ENCODE measurements at places on chromosomes 2 and 18.
A peak's percentile ranks its signal among the peaks of the same experiment; 100 is the strongest.

DNA sequence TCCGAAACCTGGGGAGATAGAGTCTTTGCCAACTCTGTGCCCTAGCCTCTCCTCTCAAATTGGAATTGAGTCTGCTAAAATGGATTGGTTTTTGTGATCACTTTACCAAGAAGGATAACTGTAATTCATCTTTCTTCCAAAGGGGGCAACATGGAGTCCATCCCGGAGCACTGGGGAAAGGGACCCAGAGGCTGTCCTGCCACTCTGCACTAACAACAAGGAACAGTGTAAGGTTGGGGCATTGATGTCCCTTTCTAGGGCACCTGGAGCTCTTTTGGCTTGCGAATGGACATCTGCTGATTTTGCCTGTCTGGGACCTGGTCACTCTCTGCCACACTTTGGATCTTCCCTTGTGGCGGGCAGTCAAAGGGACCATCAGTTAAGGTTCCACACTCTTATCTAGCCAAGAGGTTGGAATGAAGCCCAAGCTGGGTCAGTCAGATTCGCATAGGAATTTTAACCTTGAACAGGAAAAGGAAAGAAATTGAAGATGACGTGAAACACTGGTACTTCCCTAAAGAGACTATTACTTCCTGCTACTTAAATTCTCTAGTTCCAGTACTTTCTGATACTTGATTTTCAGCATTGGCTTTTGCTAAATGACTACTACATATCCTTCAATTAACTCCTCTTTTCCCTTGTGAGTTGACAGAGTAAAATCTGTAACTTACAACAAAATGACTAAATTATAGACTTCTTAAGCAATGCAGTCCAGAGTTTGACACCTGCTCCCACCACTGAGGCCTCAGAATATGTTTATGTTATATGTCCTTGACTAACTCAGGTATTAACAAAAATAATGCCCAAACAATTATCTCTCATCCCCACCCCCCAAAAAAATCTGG lies 64.7 kb upstream of the KLF7 start:
- no peak for DNase-seq

GRCh38 chr2:138272524-138273195 lies 228.9 kb upstream of the SPOPL start:
- DNase-seq, result no peak

DNA sequence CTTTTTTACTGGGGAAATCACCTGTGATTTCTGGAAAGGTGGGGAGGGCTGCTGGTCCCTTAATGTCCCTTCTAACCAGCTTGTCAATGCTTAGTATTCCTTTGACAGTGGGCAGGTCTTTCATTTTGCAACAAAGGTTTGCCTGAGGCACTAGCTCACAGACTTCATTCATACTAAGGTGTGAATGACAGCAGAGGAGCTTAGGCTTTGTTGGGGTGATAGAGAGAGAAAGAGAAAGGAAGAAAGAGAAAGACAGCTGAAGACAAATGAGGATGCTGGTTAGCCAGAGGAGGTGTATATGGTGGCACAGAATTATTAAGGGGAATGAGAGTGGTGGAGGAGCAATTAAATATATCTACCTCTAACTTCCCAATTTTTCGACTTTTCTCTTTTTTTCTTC lies 28.9 kb upstream of the GTF2A1L start:
- no peak for DNase-seq

DNA sequence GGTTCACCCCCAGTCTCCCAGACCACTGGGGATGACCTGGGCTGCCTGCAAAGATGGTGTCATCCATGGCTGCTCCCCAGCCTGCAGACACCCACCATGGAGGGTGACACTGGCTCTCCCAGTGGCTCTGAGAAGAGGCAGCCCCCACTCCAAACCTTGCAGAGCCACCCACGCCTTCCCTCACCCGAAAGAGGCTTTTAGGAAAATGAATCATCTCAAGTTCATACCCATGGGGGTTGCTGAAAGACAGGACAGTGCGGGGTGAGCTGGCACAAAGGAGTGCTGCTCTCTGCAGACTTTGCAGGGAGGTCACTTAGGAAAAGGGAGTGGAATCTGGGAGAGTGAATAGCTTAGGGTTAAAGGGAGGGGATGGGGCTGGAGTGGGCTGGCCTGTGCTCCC lies 36.4 kb downstream of the MPHOSPH10 start:
- no peak for DNase-seq

DNA sequence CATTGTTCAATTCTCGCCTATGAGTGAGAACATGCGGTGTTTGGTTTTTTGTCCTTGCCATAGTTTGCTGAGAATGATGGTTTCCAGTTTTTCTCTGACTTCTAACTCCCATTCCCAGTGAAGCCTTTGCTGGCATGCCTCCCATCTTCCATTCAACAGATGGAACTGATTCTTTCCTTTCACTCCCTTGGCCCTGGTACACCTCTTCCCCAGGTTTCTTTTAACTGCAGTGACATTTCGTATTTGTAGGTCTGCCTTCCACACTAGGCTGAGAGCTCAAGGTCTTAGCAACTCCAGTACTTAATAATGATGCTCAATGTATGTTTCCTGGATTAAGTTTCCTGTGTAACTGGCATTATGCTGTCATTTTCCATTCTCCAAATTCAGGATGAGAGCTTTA lies 48.5 kb downstream of the GAREM1 start:
- DNase-seq, result no peak

- no peak for DNase-seq
Observed at GRCh38 chr2:127208313-127208712, 11.8 kb downstream of the CYP27C1 start.

DNA sequence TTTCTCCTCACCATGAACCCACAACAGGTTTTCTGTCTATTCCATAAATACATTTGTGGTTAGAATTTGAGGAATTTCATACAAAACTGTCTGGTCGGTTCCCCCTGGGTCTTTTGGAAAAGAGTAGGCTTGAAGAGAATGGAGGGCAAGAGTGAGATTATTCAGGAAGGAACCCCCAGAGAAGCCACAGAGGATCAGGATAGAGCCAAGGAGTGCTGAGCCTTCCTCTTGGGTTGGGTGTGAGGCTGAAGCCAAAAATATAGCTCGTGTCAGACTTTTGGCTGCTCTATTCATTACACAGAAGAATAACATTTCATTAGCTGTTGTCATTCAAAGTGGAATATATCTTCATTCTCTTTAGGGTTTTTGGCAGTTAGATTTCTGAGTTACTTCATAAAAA lies 45.9 kb upstream of the YES1 start:
- DNase-seq, result no peak

DNA sequence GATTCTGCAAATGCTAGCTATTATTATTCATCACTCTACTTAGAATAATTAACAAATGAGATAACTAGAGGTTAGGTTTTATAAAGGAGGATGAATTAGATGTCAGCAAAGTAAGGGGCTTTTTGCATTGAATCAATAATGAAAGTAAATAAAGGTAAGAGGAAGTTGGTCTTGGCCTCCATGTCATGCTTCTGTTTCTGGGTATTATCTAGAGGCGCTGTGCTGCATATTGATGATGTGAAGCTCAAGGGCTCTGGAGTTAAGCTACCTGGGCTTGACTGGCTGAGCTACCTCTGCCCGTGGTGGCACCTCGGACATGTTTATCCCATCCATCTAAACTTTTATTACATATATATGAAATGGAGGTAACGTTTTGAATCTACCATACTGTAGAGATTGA lies 350.9 kb downstream of the PARD3B start:
- DNase-seq, result no peak

DNA sequence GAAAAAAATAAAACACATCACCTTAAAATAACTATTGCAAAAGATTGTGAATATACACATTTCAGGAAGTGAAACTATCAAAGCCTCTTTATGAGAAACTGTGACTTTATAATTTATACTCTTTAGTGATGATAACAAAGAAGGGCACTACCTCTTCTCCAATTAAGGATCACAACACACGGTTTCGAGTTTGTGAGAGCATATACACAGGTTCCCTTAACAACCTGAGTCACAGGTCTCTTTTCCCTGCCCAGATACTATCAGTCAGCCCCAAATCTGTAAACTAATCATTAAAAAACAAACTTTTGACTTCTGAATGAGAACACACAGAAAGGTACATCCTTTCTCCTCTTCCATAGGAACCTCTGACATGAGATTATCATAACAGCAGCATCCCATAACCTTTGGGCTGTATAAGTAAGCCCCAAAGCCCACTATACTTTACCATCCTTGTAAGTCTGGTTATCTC lies 44.9 kb downstream of the PTPN2 start:
- no peak for DNase-seq

DNA sequence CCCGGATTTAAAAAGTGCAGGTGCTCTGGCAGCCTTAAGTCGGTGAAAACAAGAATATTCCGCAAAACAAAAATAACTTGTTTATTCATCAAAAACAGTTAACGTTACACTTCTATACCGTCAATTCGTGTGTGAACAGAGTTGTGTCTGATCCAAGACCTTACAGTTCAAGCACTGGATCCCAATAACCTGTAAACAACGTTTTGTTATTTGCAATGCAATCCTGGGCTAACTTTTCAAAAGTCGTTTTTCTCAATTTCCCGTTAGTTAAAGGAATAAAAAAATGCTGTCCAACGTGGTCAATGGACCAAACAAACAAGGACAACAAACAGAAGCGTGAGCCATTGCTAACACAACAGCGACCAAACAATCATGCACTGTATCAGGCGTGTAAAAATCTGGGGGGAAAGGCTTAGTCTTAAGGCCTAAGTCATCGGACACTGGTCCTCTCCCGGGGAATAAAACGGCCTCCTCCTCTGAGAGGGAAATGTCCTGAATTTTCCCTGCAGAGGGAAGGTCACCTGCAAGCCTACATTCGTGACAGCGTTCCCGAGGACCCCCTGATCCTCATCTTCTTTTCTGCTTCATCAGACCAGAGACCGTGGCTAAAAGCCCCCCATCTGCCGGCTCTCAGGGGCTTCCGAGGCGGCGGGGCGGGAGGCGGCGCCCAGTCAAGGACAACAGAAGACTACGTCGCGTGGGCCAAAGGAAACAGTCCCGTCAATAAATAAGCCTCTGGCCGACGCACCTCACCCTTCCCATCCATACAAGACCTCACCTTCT lies 490 bp downstream of the NDUFS1 start:
- DNase-seq, result no peak

- no peak for DNase-seq
Observed at GRCh38 chr18:74806700-74807416, 209.2 kb downstream of the ZNF407 start.

- DNase-seq, result no peak
Observed at GRCh38 chr18:13390711-13391110, 172.2 kb downstream of the LDLRAD4 start.

- DNase-seq, result no peak
Observed at GRCh38 chr2:181850936-181851560, 40.5 kb upstream of the ITPRID2 start.

DNA sequence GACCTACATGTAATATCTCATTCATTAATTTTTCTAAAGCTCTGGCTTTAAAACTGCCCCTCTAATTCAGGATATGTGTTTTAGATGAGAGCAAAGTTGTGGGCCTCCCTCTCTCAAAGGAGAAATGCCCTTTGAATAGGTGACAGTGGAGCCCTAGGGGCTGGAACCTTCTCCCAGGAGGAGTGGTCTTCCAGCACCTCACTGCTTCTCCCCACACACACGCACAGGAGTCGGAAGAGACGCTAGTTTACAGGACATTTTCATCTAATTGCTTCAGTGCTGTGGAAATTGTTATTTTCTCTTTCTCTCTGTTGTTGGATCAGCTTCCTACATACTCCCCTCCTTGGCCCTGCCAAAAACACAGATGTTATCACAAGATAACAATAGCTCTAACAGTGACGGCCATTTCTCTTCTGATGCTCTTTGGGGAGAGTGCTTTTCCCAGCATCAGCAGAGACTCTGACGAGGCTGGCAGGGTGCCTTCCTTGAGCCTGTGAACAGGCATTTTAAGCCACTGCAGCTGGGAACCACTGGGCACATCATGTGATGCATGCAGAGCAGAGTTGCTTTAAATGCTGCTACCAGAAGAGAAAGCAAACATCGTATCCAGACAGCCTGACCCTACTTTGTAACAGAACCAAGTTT lies 209.4 kb upstream of the SP5 start:
- DNase-seq, result no peak

DNA sequence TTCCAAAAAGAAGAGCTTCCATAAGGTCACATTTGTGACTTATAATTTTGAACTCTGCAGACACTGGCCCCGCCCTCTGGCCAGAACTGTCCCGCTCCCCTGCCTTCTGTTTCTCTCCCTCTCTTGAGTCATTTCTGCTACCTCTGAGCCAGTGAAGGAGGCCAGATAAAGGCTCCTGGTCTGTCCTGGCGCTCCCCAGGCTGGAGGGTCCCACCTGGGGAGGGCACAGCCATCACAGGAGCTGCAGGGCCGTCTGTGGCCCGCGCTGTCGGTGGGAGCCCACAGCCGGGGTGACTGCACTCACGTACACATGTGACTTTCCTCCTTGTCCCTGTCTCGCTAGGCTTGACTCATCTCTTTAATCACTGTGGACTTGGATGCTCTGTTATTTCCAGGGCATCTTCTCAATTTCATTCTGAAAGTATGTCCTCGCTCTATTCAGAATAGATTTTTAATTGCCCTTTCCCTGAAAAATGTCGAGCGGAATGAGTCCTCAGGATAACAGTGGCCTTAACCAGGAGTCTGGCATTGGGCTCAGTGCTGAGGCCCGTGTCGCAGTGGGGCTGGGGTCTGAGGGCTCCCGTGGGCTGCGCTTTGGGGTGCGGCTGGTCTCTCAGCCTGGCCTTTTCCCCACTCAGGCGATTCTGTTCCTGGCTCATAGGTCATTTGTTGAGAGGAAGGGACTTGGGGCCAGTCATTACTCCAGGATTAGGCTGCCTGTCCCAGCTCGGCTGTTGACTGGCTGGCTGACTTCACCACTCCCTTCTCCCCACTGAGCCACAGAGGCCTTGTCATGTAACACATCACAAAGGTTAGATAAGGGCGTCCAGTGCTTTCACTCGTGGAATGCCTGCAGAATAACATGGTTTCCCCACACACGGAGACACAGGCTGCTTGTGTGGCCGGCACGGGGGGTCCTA lies 34.5 kb downstream of the KLHL29 start:
- DNase-seq, result no peak

DNA sequence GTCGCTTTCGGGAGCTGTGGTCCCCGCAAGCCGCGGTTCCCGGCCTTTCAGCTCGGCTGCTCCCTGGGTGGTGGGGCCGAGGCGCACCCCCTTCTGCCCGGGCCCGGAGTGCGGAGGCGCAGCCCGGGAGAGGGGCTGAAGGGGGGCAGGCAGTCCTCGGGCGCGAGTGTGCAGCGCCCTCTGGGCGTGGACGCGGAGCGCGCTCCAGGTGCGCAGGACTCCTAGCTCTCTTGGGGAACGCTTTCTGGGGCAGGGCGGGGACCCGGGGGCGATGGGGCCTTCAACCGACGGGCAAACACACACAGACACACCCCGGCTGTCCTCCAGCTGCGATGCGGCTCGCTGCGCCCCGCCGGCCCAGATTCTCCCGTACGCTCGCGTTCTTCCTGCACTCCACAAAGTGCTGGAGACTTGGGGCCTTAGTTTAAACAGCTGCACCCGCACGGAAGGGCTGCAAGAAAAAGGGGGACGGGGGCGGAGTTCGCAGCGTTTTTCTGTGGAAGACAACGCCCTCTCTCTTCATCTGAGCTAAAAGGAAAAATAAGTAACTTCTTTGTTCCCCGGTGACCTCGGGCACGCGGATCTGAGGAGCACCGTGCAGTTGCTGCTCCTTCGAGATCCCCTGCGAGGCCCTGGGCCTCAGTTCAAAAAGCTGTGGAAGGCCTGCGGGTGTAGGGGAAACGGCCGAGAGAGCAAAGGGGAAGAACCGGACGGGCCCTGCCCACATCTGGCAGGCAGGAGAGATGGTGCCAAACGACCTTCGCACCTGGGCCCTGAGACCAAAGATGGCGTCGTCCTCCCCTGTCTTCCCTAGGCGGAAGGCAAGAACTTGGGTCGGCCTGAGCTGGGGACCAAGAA lies 593 bp upstream of the SDC1 start:
- DNase-seq, result peak; percentile 46
